ENCODE measurements at places on chromosomes 7 and 10. TPM values are rescaled to one million over a fixed set of nuclear protein-coding genes. Genes with fewer than 3 reads are reported as not detected.

The GNGT1 gene
- not detected for total RNA-seq

The NEUROD6 gene
- total RNA-seq, result not detected

The AKR1C4 gene
- 154 TPM for total RNA-seq

The BTBD16 gene
- total RNA-seq, result 1.4 TPM

The IL6 gene
- total RNA-seq, result not detected

The MYL10 gene
- not detected for total RNA-seq

- DNase-seq, result no peak
These were observed 262.5 kb upstream of the SORCS1 start for GRCh38 chr10:107427016-107427415.

GRCh38 chr7:45031829-45032228, 31.8 kb downstream of the CCM2 start:
- no peak for DNase-seq

DNA sequence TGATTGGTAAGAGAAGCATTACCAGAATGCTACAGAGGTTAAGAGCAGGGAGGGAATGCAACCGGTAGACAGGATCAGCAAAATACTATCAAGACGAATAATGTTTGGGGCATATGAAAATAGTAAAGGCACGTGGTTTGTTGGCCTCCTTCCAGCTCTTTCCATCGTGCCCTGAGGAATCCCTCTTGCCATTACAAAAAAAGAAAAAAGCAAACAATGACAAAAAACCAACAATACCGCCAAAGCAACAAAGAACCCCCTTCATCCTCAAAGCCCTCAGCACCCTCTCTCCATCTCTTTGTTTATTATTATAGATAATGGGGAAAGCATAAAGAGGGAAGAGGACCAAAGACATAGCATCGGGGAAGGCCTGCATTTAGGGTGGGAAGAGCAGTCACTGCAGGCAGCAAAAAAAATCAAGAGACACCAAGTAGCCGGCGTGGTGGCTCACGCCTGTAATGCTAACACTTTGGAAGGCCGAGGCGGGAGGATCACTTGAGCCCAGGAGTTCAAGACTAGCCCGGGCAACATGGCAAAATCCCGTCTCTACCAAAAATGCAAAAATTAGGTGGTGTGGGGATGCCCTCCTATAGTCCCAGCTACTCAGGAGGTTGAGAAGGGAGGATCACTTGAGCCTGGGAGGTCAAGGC, 78.0 kb downstream of the HIP1 start:
- DNase-seq, result no peak

DNA sequence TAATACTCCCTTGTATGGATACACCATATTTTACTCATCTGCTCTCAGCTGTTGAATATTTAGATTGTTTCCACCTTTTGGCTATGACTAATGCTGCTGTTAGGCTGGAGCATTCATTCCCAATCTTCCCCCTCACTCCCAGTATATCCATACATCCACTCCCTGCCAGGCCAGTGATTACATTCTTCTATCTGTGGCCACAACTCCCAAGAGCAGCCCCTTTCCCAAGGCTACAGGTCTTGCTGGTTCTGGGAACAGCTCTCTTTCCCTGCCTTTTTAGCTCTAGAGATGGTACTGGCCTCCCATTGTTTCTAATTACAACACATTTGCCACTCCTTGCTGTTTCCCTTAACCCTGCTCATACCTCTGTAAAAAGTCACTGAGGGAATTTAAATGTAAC, 28.2 kb downstream of the SFR1 start:
- DNase-seq, result no peak

DNA sequence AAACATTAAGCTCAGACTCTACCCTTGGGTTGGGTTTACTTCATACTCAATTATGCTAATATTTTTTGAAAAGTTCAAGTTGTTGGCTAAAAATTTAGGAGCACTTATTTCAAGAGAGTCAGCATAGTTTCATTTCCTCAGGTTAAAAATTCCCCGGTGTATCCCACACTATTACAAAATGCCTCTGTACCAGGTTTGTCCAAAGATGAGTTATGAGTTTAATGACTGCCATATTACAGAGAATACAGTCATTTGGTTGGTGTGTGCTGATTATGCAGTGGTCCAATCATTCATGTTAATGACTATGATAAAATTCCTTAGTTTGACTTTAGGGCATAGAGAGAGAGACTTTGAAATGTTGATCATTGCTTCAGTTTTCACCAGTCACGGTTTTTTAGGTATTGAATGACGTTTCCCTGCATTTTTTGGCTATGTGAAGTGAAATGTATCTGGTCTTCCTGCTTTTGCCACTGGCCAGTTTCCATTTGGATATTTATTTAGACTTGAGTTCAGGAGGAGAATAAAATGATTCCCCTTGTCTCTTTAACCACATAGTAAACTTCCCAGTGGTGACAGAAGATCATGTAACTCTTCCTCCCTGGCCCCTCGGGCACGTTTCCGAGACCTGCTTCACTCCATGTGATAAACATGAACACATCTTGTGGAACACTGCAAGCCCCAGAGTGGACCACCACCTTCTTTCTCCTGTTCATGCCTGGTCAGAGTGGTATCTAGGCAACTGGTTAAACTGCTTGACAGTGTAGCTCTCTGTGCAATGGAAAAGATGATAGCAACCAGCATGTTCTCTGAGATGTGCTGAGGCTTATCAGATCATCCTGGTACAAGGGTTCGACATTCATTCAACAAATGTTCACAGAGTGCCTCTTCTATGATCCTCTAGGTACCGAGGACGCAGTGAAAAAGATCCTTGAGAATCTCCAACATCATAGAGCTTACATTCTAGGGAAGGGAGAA, 153.6 kb downstream of the CACNB2 start:
- DNase-seq, result no peak

GRCh38 chr7:121604627-121605316, 208.7 kb upstream of the FAM3C start:
- no peak for DNase-seq

GRCh38 chr7:97126483-97127171, 9.1 kb downstream of the SDHAF3 start:
- no peak for DNase-seq

All from liver (tissue), 10 donors.